Erythroblast (primary cell): ENCODE measurements at places on chromosomes 4 and X.

GRCh38 chr4:41750121-41750625 lies 1.6 kb upstream of the PHOX2B start:
- DNase-seq = no peak

DNA sequence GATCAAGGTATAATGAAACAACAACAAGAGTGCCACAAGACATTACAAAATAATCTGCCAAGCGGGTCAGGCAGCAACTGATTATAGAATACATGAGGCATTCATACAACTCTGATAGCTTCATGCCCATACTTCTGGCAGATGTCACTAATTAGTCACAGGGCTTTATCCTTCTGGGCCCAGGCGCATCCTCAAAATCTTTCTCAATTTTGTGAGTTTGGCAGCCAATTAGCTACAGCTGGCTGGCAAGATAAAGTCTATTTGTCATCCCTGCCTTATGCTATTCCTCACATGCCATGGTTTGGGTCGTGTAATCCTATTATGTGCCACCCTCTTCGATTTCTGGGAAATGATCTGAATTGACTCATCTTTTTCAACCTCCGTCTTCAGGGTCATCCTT lies 254.3 kb downstream of the PACRGL start:
- DNase-seq = no peak

- no peak for DNase-seq
Measured at GRCh38 chrX:100625985-100626491, 10.6 kb downstream of the TSPAN6 start.

DNA sequence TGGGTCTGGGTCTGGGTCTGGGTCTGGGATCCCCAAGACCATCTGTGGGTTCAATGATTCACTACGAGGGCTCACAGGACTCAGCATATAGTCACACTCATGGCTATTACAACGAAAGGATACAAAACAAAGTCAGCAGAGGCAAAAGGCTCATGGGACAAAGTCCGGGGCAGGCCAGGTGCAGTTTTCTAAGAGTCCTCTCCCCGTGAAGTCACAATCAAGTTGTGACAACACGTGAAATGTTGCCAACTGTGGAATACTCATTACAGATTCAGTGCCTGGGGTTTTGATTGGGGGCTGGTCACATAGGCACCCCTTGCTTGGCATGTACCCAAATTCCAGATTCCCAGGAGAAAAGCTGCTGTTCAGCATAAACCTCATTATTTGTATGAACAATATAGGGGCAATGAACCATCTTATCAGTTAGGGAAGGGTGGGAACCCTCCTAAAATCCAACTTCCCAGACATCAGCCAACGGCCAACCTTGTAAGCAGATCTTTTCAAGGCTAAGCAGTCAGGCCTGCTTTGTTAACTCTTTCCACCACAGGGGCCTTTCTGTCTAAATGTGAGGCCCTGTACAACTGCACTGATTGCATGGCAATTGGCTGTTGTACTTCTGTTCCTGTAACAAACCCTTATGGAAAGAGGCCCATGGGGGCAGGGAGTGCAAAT lies 58.2 kb upstream of the DIPK2B start:
- DNase-seq = no peak

DNA sequence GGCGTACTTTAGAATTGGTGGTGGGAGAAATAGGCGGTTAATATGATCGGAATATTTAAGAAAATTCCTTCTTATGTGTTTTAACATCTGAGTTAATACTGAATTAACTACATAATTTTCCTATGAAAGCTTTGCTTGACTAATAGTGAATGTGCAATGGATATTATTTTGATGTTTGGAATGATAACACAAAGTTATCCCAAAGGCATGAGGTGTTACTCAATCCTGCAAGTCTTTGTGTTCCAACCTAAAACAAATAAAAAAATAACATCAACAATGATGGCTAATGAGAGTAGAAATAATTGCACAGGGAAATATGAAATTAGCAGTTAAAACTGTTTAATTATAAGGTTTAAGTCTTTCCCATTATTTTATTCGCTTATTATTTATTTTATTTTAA lies 183.6 kb upstream of the ARSJ start:
- no peak for DNase-seq

DNA sequence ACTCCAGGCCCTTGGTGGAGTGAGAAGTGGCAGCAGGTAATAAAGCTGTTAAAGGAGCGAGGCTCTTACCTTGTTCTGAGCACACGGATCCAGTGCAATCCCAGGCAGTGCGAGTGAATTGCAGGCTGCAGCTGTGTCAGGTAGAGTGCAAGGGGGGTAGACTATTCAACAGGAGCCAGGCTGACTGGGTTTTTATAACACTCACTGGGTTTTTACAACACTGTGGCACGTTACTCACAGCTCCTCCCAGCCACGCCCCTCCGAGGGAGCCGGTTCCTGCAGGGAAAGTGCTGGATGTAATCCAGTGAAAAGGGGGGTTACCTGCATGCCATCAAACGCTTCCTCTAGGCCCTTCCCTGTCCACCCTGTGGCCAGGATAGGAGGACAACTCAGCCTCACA lies 358 bp downstream of the FGFBP1 start:
- DNase-seq = no peak

DNA sequence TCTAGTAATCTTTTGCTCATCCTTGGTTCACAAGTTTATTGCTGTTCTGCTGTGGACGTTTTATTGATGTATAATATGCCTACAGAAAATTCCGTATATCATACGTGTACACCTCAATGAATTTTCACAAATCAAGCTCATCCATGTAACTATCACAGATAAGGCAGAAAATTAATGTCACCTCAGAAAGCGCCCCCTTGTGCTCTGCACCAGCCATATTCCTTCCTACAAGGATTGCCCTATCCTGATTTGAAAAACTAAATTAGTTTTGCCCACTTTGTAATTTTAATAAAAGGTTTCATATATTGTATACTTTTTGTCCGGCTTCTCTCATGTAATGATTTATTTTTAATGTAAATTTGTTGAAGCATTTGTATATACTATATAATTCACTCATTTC lies 390.8 kb downstream of the ADGRL3 start:
- no peak for DNase-seq

DNA sequence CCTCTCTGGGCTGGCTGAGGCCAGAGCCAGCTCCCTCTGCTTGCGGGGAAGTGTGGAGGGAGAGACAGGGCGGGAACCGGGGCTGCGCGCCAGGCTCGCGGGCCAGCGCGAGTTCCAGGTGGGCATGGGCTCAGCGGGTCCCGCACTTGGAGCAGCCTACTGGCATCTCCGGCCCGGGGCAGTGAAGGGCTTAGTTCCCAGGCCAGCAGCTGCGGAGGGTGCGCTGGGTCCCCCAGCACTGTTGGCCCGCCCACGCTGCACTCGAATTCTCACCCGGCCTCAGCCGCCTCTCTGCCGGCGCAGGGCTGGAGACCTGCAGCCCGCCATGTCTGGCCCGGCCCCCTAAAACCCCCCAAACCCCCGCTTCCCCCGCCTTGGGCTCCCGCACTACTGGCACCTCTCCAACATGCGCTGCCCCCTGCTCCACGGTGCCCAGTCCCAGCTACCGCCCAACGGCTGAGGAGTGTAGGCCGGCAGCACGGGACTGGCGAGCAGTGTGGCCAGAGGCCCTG lies 33.8 kb upstream of the FAT4 start:
- no peak for DNase-seq

DNA sequence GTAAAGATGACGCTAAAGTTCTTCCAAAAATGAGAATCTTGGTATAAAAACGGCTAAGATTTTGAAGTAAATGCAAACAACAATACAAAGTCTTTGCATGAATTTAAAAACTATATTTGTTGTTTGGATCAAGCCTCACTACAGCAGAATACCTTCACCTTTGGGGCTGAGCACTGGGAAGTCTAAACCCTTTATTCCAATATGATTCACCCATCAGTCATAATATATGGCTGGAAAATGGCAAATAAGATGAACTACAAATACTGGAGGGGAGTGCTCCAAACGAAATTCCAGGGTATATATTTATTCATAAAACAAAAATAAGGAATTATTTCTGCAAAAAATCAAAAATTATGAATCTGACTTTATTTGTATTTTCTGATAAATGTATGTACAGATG lies 138.4 kb downstream of the SCFD2 start:
- no peak for DNase-seq

- DNase-seq = no peak
Measured at GRCh38 chr4:180637616-180638015, 1605.6 kb upstream of the TENM3 start.

DNA sequence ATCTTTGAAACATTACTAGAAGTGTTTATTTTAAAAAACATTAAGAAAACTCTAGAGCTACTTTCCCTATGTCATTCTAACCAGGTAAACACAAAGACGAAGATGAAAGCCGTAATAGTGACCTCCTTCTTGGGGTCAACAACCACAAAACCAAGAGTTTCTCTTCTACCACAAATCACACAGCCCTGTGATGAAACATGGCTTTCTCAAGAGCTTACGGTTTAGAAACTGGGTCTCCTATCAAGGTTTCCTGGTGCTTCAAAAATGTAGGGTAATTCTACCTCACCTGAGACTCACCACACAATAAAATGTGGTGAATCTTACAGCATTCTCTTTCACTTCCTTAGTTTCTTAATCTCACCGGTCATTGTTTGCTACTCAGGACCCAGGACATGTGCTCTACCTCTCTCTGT lies 50.9 kb downstream of the CORIN start:
- no peak for DNase-seq

DNA sequence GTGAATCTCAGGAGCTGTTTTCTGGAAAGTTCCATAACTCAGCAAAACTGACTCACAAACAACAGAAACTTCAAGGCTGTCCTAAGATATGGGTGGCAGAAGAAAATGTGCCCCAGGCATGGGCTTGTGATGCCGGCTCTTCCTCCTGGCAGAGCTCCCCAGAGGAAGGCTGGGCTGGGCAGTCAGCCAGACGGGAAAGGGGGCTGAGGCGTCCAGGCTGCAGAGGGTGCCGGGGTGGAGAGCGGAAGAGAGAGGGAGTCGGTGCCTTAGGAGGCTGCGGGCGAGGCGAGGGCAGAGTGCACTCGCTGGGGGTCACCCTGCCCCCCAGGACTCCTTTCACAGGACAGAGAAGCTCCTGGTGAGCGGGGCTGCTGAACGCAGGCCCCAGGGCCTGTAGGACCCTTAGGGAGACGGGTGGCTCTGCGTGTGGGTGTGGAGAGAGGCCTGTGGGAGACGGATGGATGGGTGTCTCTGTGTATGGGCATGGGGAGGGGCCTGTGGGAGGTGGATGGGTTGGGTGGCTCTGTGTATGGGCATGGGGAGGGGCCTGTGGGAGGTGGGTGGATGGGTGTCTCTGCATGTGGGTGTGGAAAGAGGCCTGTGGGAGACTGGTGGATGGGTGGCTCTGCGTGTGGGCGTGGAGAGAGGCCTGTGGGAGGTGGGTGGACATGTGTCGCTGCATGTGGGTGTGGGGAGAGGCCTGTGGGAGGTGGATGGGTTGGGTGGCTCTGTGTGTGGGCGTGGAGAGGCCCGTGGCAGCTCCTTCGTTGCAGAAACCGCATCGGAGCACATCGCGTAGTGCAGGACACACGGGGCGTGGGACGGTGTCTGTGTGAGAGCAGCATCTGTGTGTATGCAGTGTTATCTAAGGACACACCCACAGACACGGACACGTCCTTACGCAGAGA lies 15.9 kb downstream of the PCGF3 start:
- no peak for DNase-seq

GRCh38 chrX:42530027-42530426 lies 247.9 kb downstream of the PPP1R2C start:
- no peak for DNase-seq
